Activated T-helper 9 cell treated with anti-CD3 and anti-CD28 coated beads, Interleukin-2, amount 50 U/mL, for 16 hours (primary cell): ENCODE measurements at places on chromosomes 2 and 18.

DNA sequence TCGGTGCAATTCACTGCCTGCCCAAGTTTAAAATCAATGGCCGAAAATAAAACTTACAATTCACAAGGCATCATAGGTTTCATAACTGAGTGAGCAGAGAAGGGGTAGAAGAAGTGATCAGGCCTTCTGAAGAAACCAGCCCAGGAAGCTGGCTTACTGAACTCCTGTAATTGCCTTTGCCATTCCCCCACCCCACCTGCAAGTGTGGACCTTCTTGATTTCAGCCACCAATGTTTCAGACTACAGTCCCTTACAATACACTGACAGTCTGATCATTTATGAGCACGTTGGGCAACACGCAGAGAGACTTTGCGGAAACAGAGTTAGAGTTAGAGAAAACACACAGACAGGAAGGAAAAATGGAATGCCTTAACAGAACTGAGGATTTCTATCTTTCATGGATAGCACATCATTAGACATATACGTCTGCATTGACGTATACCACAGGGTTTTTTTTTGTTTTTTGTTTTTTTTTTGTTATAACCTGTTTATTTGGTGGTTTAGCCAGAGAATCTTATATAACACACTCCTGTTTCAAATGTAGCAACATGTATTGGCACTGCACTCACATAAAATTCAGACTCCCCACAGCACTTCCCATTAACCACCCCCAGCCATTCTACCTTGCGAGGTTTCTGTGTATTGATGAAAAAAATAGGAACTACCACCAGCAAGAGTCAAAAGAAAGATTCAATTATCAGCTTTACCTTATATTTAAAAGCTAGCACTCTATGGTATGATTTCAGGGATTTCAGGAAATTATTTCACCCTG is 126.4 kb downstream of the CACNB4 start:
- no peak for DNase-seq

DNA sequence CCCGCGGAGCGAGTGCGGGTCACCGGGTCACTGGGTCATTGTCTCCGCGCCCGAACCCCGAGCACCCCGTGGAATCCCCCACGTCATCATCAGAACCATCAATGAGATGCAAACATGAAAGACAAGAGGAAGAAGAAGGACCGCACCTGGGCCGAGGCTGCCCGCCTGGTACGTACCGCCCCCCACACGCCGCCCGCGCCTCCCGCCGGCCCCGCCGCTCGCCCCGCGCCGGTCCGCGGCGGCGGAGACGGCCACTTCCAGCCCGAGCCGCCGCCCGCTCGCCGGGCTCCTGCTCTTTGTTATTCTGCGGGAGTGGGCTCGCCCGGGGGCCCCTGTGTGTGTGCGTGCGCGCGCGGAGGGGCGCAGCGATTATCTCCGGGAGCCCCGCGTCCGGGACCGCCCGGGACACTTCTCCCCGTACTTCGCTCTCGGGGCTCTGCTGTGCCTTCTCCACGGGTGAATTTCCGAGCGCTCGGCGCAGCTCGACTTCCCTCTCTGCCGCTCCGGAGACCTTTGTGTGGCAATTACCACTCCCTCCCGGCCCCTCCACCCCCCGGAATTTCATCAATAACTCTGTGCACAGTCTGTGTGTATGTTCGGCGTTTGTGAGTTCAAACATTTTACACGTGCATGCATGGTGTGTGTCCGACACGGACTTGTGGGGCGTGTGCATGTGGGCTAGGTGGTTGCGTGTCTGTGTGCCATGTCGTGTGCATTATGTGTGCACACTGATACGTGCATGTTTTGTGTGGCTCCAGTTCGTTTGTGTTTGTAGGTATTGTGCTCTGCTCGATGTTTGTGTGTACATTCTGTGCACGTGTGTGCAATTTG is 714 bp downstream of the ASXL3 start:
- no peak for DNase-seq

GRCh38 chr2:235357881-235358280 is 136.0 kb upstream of the AGAP1 start:
- no peak for DNase-seq

- DNase-seq: no peak
These were observed 250.1 kb upstream of the VRK2 start for GRCh38 chr2:57796527-57796926.
